Activated T-helper 17 cell treated with anti-CD3 and anti-CD28 coated beads, Interleukin-2, amount 50 U/mL, for 72 hours (primary cell): ENCODE measurements at places on chromosomes 4 and X.
A peak's percentile ranks its signal among the peaks of the same experiment; 100 is the strongest.

- no peaks in the 10 kb centered on the region for H3K36me3 ChIP-seq
- peaks cover 4% of the 10 kb centered on the region for H3K4me1 ChIP-seq
- no peak overlapping the region for H3K4me3 ChIP-seq
Measured at GRCh38 chrX:96707804-96708203, 23.2 kb downstream of the DIAPH2 start.

- ATAC-seq, result no peak
- peaks cover 19% of the 10 kb centered on the region for H3K27me3 ChIP-seq
- H3K4me3 ChIP-seq, result no peak overlapping the region
- H3K4me1 ChIP-seq, result no peaks in the 10 kb centered on the region
- no peaks in the 10 kb centered on the region for H3K36me3 ChIP-seq
Measured at GRCh38 chrX:140034916-140035315, 69.6 kb upstream of the CXorf66 start.

GRCh38 chrX:65841263-65841662, 173.8 kb downstream of the MSN start:
- ATAC-seq, result no peak
- H3K27ac ChIP-seq, result no peak overlapping the region
- H3K4me1 ChIP-seq, result no peaks in the 10 kb centered on the region
- H3K36me3 ChIP-seq, result no peaks in the 10 kb centered on the region
- H3K4me3 ChIP-seq, result no peak overlapping the region

DNA sequence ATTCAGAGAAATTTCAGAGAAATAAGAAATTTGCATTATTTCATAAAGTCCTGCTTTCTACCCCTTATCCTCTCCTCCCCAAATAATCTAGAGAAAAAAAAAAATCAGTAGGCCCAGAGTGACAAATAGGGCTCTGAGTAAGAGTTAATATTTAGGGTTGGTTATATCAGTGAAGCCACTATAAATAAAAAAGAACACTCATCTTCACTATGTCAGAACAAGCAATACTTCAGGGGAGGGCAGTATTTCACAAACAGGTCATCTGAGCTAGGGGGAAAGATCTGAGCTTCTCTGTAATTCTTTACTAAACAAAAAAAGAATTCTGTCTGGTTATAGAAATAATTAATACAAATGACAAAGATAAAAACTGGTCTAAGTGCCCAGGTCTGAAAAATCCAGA, 39.4 kb downstream of the PDE5A start:
- ATAC-seq, result no peak
- H3K4me1 ChIP-seq, result no peaks in the 10 kb centered on the region
- no peak overlapping the region for H3K27ac ChIP-seq
- H3K36me3 ChIP-seq, result no peaks in the 10 kb centered on the region

GRCh38 chrX:120271218-120271617, 20.6 kb downstream of the ZBTB33 start:
- peaks cover 6% of the 10 kb centered on the region for H3K4me1 ChIP-seq
- ATAC-seq, result no peak
- H3K27ac ChIP-seq, result no peak overlapping the region

- H3K4me3 ChIP-seq, result no peak overlapping the region
- H3K27ac ChIP-seq, result no peak overlapping the region
- no peaks in the 10 kb centered on the region for H3K4me1 ChIP-seq
- no peak for ATAC-seq
- H3K27me3 ChIP-seq, result peaks cover 7% of the 10 kb centered on the region
Measured at GRCh38 chr4:158280856-158281255, 70.6 kb downstream of the TMEM144 start.

- H3K27me3 ChIP-seq, result no peaks in the 10 kb centered on the region
- peaks cover 6% of the 10 kb centered on the region for H3K36me3 ChIP-seq
- H3K4me3 ChIP-seq, result peak overlapping the region; percentile 29
- no peaks in the 10 kb centered on the region for H3K4me1 ChIP-seq
- no peak overlapping the region for H3K27ac ChIP-seq
Measured at GRCh38 chr4:1026115-1026514, 14.7 kb downstream of the FGFRL1 start.

GRCh38 chrX:47175588-47175980, 18.0 kb upstream of the UBA1 start:
- no peaks in the 10 kb centered on the region for H3K27me3 ChIP-seq
- no peak overlapping the region for H3K27ac ChIP-seq
- ATAC-seq, result no peak
- peaks cover 86% of the 10 kb centered on the region for H3K36me3 ChIP-seq

GRCh38 chr4:70908993-70909556, 6.9 kb downstream of the MOB1B start:
- H3K27ac ChIP-seq, result no peak overlapping the region
- peaks cover 26% of the 10 kb centered on the region for H3K36me3 ChIP-seq
- ATAC-seq, result no peak

DNA sequence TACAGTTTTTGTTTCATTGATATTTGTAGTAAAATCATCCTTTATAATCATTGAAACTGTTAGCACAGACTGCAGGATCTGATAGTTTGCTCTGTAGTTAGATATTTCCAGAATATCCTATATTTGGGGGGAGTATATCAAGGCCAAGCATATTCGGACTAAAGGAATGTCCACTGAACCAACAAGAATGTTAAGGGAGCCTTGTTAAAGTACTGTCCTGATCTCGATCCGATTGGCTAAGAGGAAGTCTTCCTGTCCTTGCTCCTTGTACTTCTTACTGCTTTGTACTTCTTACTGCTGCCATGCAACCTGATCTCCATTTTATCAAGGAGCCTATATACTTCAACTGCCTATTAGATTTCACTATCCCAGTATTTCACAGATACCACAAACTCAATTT, 449.3 kb downstream of the RPA4 start:
- H3K27ac ChIP-seq, result no peak overlapping the region
- no peak overlapping the region for H3K4me3 ChIP-seq

- H3K27ac ChIP-seq, result no peak overlapping the region
- no peaks in the 10 kb centered on the region for H3K4me1 ChIP-seq
- ATAC-seq, result no peak
- no peaks in the 10 kb centered on the region for H3K36me3 ChIP-seq
- H3K27me3 ChIP-seq, result peaks cover 4% of the 10 kb centered on the region
Measured at GRCh38 chr4:182339221-182339641, 96.0 kb downstream of the TENM3 start.

DNA sequence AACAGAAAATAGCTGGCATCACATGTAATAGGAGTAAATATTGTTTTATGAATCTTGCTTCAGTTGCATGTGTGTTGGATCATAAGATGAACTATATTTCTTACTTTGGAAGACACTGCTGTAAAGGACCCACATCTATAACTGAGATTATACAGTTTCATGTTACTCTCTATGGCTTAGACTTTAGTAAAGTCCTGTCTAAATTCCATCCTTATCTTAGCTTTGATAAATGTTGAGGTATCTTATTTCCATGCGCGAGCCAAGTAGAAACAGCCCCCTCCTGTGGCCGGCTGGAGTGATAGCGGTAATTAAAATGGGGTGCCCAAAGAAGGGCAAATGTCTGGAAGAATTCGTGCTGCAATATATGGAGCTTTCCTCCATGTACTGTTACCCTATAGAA, 43.0 kb downstream of the CCDC158 start:
- no peaks in the 10 kb centered on the region for H3K4me1 ChIP-seq
- H3K36me3 ChIP-seq, result no peaks in the 10 kb centered on the region
- H3K4me3 ChIP-seq, result no peak overlapping the region
- peak; percentile 23 for ATAC-seq
- H3K27ac ChIP-seq, result no peak overlapping the region
- no peaks in the 10 kb centered on the region for H3K27me3 ChIP-seq

GRCh38 chrX:39839371-39839770, 258.4 kb downstream of the BCOR start:
- no peaks in the 10 kb centered on the region for H3K4me1 ChIP-seq
- H3K36me3 ChIP-seq, result no peaks in the 10 kb centered on the region

- no peak for ATAC-seq
- H3K27me3 ChIP-seq, result peaks cover 33% of the 10 kb centered on the region
- no peaks in the 10 kb centered on the region for H3K36me3 ChIP-seq
- no peak overlapping the region for H3K4me3 ChIP-seq
Measured at GRCh38 chr4:140648716-140649308, 80.1 kb upstream of the UCP1 start.

GRCh38 chr4:10605031-10605430, 79.5 kb downstream of the CLNK start:
- H3K4me3 ChIP-seq, result no peak overlapping the region
- no peaks in the 10 kb centered on the region for H3K36me3 ChIP-seq
- H3K27ac ChIP-seq, result no peak overlapping the region

DNA sequence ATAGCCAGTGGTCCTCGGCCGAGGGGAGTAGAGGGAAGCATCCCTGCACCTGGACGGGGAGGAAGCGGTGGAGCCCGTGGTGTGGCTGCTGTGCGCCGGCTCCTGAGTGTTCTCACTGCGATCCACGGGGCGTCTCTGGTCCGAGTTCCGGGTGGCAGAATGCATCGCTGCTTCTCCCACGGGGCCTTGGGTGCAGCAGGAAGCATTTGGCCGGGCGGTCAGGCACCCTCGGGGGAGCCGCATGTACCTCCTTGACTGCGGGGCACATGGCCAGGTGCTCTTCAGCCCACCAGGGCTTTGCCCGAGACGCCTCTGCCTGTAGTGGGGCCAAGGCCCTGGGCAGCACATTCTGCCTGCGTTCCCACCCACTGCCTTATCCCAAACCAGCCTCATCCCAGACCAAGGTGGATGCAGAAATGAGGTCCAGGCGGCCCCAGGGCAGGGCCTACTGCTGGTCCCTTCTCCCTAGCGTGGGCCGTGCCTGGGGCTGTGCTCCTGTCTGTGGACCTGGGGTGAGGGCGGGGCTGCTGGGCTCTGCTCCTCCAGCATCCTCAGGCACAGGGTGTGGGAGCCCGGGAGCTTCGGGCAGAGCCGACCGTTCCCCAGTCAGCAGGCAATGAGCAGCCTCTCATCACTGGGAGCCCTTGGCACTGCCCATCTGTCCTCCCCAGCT, 27.5 kb downstream of the NKX1-1 start:
- H3K4me1 ChIP-seq, result no peaks in the 10 kb centered on the region
- H3K36me3 ChIP-seq, result peaks cover 5% of the 10 kb centered on the region
- no peaks in the 10 kb centered on the region for H3K27me3 ChIP-seq
- no peak for ATAC-seq
- no peak overlapping the region for H3K4me3 ChIP-seq

GRCh38 chr4:123603165-123603564, 206.6 kb downstream of the SPRY1 start:
- ATAC-seq, result no peak
- H3K4me3 ChIP-seq, result no peak overlapping the region
- H3K4me1 ChIP-seq, result peaks cover 14% of the 10 kb centered on the region
- H3K27ac ChIP-seq, result no peak overlapping the region

GRCh38 chr4:88277711-88278225, 6.6 kb downstream of the PPM1K start:
- H3K4me1 ChIP-seq, result peaks cover 37% of the 10 kb centered on the region
- no peak for ATAC-seq
- H3K4me3 ChIP-seq, result no peak overlapping the region

DNA sequence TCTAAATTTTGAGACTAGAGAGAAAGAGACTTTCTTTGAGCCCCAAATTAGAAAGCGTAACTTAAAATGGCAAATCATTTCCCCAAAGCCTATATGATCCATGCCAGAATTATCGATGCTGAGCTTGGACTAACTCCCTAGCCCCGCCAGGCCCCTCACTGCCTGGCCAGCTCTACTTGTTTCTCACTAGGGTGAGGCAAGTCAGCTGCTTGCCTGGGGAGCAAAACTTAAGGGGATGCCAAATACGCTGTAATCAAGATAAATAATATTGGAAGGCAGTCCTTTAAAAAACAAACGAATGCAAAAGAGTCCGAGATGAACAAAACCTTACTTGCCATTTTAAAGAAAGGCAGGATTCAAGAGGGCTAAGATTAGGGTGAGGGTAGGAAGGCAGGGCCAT, 236.0 kb downstream of the FRMPD4 start:
- no peak overlapping the region for H3K27ac ChIP-seq
- ATAC-seq, result no peak
- H3K4me1 ChIP-seq, result no peaks in the 10 kb centered on the region
- H3K27me3 ChIP-seq, result no peaks in the 10 kb centered on the region
- H3K36me3 ChIP-seq, result no peaks in the 10 kb centered on the region
- H3K4me3 ChIP-seq, result no peak overlapping the region

DNA sequence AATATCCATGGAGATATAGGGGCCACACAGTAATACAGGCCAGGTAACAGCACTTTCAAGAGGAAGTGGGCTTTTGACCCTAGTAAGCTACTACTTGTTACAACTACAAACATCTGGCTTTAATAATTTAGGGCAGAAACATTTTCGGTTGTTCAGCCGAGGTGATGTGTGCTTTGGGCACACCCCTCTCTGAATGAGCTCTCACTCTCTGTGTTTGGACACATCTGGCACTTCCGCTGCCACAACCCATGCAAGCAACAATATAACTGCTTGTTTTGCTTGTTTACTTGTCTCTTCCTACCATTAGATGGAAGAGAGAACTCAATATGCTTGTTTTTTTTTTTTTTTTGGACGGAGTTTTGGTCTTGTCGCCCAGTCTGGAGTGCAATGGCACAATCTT, 277.2 kb downstream of the HS3ST1 start:
- no peaks in the 10 kb centered on the region for H3K36me3 ChIP-seq
- H3K4me3 ChIP-seq, result no peak overlapping the region
- no peak overlapping the region for H3K27ac ChIP-seq
- no peak for ATAC-seq

DNA sequence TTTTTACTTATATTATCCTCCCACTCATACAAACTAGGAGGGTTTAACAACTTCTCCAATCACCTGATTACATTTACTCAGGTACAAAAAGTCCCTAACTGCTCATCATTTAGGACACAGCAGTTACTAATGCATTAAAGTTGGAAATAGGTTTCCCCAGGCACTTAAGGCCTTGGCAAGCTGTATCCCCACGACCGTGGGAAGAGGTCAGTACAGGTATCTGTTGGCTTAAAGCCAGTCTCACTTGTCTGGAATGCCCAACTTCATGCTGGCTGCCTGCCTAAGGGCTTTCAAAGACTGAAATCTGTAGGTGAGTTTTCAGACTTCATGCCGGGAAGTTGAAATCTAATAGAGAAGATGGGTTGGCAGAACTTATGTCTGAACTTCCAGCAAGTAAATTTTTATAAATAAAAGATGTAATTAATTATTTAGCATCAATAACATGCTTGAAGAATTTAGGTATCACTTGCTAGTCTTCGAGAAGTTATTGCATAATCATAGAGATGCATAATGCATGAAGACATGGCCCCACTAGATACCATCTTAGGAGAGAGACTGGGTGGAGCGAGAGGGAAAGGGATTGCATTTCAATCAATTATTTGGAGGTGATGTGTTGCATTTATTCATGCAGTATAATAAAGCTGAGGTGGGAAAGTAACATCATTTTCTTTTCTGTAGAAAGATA, 54.2 kb downstream of the SCD5 start:
- no peaks in the 10 kb centered on the region for H3K4me1 ChIP-seq
- no peak for ATAC-seq
- H3K4me3 ChIP-seq, result no peak overlapping the region

GRCh38 chr4:187417721-187418120, 577.9 kb upstream of the ZFP42 start:
- H3K36me3 ChIP-seq, result no peaks in the 10 kb centered on the region
- no peaks in the 10 kb centered on the region for H3K27me3 ChIP-seq
- no peak for ATAC-seq
- no peaks in the 10 kb centered on the region for H3K4me1 ChIP-seq
